ENCODE measurements at places on chromosomes 7 and 10.

DNA sequence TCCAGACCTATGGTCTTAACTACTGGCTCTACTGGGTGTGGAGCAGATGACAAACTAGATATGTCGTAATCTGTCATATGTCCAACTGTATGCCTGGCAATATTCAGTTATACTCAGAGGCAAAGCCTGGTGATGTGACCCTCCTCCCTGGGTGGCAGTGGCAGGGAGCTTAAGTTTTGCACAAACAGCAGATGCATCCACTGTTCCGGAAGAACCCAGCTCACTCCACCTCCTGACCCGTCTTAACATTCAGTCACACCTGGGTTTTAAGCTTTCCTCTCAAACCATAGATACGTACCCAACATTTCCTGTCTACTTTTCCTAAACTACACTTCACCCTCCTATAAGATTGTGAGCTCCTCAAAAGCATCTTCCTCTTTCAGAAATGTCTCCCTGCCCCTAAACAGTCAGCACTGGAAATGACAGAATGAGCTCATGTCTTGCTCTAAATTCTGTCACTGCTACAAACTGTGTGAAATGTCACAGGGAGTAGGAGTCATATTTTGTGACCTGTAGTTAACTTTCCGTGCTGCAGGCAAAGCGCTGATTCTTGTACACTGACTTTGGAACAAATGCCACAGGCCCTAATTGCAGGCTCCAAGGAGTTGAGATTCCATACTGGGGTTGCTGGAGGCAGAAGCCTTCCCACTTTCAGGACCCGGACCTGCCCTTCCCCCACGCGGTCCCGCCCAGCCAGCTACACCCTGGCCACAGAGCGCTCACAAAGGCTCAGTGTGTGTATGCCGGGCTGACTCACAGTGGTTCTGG, 23.9 kb downstream of the SCD start:
- DNase-seq: peak; percentile 91

DNA sequence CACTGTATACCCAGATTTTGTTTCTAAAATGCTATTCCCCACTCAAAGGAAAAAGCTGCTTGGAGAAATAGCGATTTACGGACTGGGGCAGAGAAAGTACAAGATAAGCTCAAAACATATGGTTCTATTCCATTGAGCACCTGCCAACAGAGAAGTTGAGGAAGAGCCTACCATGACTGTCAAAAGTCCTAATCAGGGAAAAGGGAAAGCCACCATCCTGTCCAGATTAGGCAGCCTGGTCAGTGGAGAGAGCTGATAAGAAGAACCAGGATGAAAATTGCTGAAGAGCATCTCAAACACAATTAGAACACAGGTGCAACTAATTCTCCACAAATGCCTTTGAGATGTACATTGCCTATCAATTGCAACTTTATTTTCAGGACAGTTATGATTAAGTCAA, 104.1 kb downstream of the MYOF start:
- DNase-seq: no peak

GRCh38 chr7:1548438-1548831, 7.6 kb downstream of the TMEM184A start:
- no peak for DNase-seq

DNA sequence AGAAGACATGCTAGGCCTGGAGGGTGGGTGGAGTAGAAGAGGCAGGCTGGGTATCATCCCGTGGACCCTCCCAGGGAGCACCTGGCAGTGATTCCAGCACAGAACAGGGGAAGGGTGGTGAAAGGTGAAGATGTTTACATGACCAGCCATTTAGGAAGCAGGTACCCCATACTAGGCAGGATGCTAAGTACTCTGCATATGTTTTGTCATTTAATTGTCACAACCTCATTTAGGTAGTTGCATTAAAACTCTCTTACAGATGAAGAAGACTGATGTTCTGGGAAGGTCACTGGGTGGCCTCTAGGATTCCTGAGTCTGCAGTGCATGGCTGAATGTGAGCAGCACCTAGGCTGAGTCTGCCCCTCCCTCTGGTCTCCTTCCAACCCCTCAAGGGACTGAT, 15.2 kb downstream of the ITPRIP start:
- no peak for DNase-seq

GRCh38 chr10:122204691-122205489, 66.2 kb upstream of the BTBD16 start:
- no peak for DNase-seq

- peak; percentile 57 for DNase-seq
These were observed 5.1 kb upstream of the TBX20 start for GRCh38 chr7:35258868-35259522.

- no peak for DNase-seq
These were observed 931.5 kb downstream of the CCSER2 start for GRCh38 chr10:85259908-85260307.

DNA sequence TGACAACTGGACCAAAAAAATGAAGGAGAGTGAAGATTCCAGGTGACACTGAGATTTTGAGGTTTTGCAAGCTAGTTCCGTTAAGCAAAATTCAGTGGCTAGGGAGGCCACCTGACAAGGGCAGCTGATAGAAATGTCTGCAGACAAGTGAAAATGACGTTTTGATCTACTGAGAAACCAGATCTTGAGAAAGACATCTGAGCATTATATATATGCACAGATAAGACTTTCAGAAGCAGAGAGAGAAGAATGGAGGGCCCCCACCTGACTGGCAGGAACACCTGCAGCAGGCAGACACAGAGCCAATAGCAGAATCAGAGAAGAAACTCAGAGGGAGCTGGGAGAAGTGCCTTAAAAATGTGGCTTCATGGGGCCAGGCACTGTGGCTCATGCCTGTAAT, 76.1 kb upstream of the LRGUK start:
- no peak for DNase-seq

GRCh38 chr10:131346456-131346855, 34.9 kb upstream of the TCERG1L start:
- DNase-seq: no peak

DNA sequence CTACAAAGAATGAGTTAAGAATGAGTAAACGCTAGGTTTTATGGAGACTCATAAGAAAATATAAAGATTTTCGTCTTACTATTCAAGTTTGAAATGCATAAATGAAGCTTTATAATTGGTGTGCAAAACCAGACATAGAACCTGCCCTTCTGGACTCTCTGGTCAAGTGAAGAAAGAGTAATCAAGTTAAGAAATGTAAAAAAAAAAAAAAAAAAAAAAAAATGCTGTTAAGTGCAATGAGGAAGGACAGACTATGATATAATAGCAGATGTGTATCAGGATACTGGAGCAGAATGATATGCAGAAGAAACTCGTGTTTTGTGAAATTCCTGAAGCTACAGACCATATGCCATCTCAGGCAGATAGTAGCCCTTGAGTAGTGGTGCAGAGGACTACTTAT, 5.6 kb downstream of the PCGF5 start:
- DNase-seq: no peak

GRCh38 chr7:158353606-158354570, 233.7 kb downstream of the PTPRN2 start:
- DNase-seq: peak; percentile 19

GRCh38 chr7:12586271-12586670, 15.8 kb downstream of the SCIN start:
- DNase-seq: no peak

DNA sequence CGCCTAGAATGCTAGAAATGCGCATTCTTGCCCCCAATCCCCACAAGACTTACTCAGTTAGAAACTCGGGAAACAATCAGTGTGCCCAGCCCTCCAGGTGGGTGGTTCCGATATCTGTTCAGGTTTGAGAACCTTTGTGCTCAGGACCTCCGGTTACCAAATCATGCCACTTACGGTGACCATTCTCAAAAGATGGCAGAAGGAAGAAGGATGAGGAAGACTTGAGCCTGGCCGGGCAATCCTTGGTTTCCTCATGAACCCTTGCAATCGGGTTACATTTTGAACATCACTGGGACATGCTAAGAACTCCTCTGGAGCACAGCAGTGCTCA, 52.1 kb downstream of the RBM17 start:
- DNase-seq: no peak

GRCh38 chr7:74203956-74204618, 5.7 kb upstream of the LAT2 start:
- DNase-seq: no peak

GRCh38 chr10:23656735-23657134, 217.9 kb downstream of the OTUD1 start:
- no peak for DNase-seq

GRCh38 chr10:102603946-102604345, 40.3 kb upstream of the TRIM8 start:
- no peak for DNase-seq

GRCh38 chr7:139680676-139681462, 96.9 kb downstream of the HIPK2 start:
- DNase-seq: no peak

- DNase-seq: no peak
These were observed 668.2 kb downstream of the KCNMA1 start for GRCh38 chr10:76969366-76969948.

DNA sequence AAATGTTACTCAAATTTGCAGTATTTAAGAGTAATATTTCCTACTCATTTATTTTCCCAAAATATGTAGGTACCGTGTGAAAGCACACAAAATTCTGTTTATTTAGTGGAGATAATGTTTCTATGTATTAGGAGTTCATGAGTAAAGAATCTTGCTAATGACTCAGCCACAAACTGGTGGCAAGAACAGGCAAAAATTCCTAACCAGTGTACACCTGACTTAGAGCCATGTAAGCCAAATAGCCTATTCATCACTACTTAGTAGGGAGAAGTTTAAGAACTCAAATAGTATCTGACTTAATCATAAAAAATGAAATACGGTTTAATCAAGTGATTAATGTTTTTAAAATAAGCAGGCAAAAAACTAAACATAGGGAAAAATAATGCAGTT, 169.0 kb downstream of the SRPK2 start:
- no peak for DNase-seq

GRCh38 chr7:98771519-98771918, 98.3 kb downstream of the TMEM130 start:
- DNase-seq: no peak

DNA sequence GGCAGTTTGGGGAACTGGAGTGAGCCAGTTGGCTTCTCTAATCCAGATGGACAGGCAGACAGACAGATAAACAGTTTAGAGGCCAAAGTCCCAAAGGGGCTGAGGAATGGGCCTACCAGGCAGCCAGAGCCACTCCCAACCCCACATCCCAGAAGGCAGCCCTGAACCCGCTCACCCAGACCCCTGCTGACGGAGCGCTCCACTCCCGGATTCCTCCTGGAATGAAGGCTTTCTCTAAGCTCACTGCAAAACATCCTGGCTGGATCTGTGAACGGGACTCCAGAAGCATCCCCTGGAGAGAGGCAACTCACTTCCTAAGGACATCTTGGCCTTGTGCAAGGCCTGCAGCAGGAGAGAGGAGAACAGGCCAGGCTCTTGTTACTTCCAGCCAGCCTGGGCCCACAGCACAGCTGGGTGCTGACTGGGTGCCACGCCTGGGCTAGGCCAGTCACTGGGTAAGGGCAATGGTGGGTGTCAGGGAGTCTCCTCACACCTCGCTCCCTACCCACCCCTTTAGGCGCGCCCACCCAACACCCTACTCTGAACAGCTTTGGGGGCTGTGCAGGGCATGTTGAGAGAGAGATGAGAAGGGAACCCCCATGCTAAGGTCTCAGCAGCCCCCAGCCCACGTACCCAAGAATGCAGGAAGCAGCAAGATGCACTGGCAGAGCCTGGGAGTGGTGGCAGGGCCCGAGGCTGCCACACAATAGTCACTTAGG, 168.6 kb upstream of the ZMIZ1 start:
- DNase-seq: no peak

- peak; percentile 80 for DNase-seq
These were observed 1.0 kb upstream of the CYP2W1 start for GRCh38 chr7:981793-982510.

DNA sequence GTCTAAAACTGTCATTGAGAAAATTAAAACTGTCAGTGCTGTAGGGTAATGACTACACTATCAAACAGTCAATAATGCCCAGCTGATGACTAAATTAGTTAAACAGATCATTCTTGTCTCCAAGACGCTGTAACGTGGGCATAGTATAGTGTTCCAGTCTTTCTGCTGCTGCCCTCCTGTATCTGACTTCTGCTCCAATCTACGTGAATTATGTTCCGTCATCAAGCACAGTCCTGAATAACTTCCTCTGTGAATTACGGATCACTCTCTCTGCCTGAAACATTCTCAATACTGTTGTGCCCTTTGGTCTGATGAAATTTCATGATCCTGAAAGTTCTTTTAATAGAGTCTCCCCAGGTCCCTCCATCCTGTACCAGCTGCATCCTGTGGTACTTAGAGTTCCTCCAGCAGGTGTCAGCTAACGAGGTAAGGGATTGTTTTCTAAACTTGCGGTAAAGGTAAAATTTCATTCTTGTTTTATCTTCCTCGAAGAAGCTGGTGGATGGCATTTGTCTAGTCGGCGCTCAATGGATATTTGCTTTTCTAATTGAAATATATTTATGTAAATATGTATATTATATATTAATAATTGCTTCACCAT, 393.5 kb upstream of the ADARB2 start:
- no peak for DNase-seq

DNA sequence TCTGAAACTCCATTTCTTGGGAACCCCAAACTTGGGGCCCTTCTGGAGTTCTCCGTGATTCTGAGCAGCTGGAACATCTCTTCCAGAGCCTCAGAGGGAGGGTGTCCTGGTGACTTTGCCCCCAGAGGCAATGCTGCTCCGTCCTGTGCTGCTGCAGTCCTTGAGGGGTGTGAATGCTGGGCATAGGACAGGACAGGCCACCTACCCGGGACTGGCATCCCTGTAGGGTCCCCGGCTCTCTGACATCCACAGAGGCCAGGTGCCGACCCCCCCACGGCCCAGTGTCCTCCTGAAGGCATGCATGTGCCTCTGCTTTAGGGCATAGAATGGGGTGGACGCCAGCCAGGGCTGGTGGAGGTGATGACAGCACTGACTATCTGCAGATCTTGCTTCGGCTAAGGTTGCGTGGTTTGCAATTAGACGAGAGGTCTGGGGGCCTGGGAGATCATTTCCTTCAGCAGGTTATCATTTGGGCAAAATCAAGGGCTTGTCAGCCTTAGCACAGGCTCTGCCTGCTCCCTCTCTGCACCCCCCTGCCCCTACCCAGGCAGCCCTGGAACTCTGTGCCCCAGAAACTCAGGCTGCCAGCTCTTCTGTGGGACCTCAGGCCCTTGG, 136.9 kb upstream of the GPR26 start:
- DNase-seq: no peak

DNA sequence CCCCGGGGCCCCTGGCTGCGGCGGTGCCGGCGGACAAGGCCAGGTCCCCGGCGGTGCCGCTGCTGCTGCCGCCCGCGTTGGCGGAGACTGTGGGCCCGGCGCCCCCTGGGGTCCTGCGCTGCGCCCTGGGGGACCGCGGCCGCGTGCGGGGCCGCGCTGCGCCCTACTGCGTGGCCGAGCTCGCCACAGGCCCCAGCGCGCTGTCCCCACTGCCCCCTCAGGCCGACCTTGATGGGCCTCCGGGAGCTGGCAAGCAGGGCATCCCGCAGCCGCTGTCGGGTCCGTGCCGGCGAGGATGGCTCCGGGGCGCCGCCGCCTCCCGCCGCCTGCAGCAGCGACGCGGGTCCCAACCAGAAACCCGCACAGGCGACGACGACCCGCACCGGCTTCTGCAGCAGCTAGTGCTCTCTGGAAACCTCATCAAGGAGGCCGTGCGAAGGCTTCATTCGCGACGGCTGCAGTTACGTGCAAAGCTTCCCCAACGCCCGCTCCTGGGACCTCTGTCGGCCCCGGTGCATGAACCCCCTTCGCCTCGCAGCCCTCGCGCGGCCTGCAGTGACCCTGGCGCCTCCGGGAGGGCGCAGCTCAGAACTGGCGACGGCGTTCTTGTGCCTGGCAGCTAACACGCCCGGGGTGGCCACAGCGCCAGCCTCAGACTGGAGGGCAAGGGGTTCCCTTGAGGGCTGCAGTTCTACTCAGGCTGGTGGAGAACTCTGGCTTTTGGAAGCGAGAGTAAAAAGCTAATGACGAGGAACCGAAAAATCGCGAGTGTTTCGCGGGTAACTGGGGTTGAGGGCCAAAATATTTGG, 804 bp downstream of the FRAT1 start:
- DNase-seq: peak; percentile 92

All from upper lobe of left lung (tissue), 6 donors.